ENCODE measurements at places on chromosomes 7 and 10.
A peak's percentile ranks its signal among the peaks of the same experiment; 100 is the strongest.

- peak; percentile 18 for DNase-seq
Measured at GRCh38 chr10:58436071-58436470, 50.9 kb downstream of the TFAM start.

- DNase-seq: no peak
Measured at GRCh38 chr10:104337521-104337984, 712 bp downstream of the ITPRIP start.

- DNase-seq: no peak
Measured at GRCh38 chr10:49645417-49645816, 31.6 kb downstream of the CHAT start.

DNA sequence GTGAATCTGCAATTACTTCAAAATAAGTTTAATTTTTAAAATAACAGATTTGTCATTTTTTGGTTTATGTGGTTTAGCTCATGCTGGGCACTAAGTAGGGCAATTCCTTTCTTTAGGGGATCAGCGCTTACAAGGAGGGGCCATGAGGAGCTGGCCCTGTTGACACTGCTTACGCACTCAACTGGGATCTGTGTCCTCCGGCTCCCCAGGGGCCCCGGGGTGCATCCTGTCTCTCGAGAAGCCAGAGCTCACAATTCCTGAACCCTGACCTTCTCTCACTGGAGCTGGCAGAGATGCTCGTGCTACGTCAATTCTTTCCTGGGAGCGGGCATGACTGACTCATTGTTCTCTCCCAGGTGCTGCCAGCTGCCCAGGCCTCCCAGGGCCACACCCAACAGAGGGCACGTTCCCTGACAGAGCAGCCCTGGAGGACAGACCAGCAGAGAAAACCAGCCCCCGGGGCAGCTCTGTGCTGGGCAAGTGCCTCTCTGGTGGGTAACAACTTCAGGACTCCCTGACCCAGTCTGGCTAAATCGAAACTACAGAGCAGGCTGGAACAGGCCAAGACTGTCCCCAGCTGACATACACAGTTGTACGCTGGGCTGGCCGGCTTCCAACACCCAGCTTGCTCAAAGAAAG is 36.8 kb downstream of the CTBP2 start:
- DNase-seq: peak; percentile 81

GRCh38 chr10:132516771-132517725 is 20.5 kb upstream of the INPP5A start:
- DNase-seq: no peak

GRCh38 chr7:23276947-23277346 is 22.2 kb upstream of the MALSU1 start:
- DNase-seq: no peak
